ENCODE measurements at places on chromosomes 1 and 21.

GRCh38 chr1:28577052-28577678, 14.9 kb upstream of the RAB42 start:
- no peak for DNase-seq

DNA sequence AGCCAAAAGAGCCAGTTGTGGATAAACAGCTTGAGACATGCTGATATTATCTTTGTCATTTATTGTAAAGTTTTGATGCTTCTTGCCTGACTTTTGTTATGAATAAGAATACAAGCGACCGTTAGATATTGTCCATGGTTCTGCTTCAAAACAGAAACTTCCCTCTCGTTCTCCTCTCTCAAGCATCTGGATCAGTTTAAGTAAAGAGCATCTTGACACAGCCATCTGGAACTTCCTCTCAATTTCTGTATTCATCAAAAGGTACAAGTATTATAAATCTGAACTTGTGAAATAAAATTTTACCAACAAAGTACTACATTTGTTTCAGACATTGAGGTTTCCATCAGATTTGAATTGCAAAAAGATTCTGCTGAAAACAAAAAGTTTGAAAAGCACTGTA, 36.4 kb upstream of the CLDN14 start:
- DNase-seq: no peak

GRCh38 chr1:160789051-160789701, 6.8 kb upstream of the LY9 start:
- no peak for DNase-seq

- DNase-seq: no peak
These were observed 535.9 kb upstream of the ADAMTS5 start for GRCh38 chr21:27502801-27503200.

DNA sequence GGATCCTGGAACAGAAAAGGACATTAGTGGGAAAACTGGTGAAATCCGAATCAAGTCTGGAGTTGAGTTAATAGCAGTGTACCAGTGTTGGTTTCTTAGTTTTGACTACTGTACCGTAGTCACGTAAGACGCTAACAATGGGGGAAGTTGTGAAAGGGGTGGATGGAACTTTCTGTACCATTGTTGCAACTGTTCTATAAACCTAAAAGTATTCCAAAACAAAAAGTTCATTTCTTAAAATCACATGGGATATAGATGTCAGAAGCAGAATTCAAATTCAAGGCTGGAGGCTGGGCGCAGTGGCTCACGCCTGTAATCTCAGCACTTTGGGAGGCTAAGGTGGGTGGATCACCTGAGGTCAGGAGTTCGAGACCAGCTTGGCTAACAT, 16.9 kb downstream of the ARHGEF19 start:
- no peak for DNase-seq

DNA sequence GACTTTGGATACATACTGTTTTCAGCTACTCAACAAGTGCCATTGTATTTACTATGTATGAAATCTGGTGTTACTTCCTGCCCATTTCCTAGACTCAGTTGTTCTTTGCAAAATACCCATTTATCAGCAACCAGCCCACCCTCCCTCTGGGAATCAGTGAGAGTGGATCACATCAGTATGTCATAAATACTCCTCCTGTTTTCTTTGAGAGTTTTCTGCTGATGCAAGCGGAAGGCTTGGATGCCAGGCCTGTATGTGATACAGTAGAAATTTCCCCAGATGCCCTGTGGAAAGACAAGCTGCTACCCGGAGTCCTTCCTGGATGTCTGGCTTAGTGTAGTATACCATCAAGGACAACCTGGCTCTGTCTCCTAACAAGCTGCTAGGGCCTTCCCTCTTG, 2.4 kb upstream of the PTPRC start:
- DNase-seq: no peak

- DNase-seq: no peak
These were observed at the start of gene IQGAP3 for GRCh38 chr1:156571919-156572662. IQGAP3 (minus strand) TSS chr1:156572565; CDS start chr1:156572529, 36 bp downstream.

DNA sequence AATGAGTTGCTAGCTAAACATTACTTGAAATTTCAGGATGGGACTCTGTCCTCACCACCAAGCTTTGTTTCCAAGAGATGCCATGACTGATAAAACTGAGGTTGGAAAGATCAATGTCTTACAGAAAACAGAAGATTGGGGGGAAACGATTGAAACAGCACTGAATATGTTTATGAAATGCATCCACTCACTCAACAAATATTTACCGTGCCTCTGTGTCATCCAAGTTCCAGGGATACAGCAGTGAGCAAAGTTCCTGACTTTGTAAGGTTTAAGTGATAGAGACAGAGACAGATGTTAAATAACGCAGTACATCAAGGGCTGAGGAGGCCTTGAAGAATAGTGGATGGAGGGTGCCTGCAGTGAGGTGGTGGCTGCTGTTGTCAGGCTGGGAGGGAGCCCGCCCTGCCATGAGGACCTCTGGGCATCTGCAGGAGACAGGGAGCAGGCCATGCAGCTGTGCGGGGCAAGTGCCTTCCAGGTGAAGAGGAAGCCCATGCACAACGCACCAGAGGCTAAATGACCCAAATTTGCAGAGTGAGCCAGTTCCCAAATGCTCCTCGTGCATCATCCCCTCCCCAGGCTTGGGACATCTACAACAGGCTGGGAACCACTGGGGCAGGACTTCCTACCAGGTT, 108.0 kb downstream of the HLCS start:
- no peak for DNase-seq

DNA sequence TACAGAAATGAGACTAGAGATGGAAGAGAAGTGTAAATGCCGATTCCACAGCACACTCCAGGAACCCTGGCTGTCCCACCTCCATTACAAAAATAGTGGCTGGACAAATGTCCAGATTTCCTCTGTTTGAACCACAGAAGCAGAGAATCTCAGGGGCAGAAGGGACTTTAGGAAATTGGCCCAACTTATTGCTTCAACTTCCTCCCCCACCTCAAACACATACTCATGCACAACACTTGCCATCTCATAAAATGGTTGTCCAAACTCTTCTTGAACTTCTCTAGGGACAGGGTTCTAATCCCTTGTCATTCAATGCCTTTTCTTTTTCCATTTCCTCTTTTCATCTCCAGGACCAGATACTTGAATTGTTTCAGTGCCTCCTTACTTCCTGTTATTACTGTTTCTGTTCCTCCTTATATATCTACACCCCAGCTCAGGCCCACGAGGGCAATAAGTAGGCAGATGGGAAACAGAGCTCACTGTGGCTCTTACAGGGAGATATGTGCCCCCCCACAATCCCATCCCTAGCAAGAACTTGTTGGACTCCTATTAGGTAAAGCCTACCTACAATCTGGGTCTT, 8.5 kb upstream of the B4GALT3 start:
- no peak for DNase-seq

DNA sequence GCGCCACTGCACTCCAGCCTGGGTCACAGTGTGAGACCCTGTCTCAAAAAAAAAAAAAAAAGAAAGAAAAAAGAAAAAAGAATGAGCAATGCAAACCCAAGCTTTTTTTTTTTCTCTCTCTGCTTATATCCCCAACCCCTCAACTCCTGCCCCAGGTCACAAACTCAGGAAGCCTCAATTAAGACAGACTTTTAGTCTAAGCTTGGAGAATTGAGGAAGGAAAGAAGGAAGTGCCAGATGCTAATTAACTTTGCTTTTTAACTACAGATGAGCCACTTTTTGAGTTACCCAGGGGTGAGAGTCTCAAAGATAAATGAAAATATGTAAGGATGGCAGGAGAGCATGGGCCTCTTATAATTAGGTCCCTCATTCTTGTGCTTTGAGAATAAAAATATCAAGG, 33.3 kb downstream of the PIK3CD start:
- DNase-seq: no peak

DNA sequence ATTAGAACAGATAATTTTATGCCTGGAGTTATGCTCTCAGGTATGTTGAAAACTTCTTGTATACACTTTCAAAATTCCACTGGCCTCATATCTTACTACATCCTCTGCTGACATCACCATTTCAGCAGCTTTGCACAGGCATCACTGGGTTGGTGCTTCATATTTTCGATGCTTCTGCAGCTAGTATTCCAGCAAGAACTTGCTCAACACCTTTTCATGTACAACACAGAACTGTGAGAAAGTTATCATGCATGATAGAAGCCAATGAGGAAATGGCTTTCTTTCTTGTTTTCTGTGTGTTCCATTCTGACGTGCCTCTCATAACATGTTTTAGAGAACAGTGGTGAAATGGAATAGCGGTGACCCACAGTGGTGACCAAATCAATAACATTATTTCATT, 5.1 kb upstream of the GBP5 start:
- no peak for DNase-seq

GRCh38 chr1:84771895-84772294, 81.6 kb upstream of the SSX2IP start:
- no peak for DNase-seq

- no peak for DNase-seq
These were observed 1.3 kb upstream of the SLC6A17 start for GRCh38 chr1:110148961-110149360.

- DNase-seq: no peak
These were observed 36.2 kb downstream of the CAMSAP2 start for GRCh38 chr1:200774735-200775444.

- DNase-seq: no peak
These were observed 17.2 kb upstream of the RAB29 start for GRCh38 chr1:205792481-205792881.

DNA sequence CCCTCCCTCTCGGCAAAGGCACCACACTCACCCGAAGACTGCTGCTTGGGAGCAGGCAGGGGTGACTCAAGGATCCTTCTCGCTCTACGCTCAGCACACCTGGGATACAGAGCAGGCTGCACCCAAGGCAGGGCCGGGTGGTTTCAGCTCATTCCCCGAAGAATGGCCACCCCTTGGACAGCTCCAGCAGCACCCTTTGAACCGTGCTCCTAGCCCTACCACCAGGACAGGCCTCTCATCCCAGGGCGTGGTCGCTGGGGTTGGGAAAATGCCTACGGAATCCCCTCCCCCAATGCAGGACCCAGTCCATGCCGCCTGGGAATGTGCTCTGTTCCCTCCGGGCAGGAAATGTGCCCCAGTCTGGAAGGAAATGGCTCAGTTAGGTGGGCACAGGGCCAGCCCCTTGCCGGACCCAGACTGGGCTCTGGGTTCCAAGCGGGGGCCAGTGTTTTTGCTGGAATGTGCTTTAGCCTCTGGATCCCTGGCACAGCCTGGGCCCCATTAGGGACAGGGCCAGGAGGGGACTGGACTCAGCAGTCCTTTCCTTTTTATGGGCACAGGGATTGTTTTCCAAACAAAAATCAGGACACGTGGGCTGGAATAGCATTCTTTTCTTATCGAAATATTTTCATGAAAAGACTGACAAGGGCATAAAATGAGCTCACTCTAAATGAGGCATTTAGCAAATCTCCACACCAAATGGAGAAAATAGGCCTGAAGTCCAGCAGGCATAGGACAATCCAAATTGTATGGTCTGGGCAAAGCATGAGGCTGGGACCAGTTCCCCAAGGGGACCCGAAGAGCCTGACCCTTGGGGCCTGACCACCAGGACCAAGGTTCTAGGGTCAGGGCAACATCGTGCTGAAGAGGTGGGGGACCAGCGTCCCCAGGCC, 7.3 kb downstream of the TMEM82 start:
- DNase-seq: no peak

GRCh38 chr1:106360252-106360651, 696.2 kb upstream of the PRMT6 start:
- no peak for DNase-seq

GRCh38 chr1:156821801-156822200, 5.2 kb upstream of the SH2D2A start:
- DNase-seq: no peak

- DNase-seq: no peak
These were observed 28.3 kb upstream of the PEF1 start for GRCh38 chr1:31672986-31673385.

- DNase-seq: no peak
These were observed 10.8 kb downstream of the UMODL1 start for GRCh38 chr21:42081931-42082381.

DNA sequence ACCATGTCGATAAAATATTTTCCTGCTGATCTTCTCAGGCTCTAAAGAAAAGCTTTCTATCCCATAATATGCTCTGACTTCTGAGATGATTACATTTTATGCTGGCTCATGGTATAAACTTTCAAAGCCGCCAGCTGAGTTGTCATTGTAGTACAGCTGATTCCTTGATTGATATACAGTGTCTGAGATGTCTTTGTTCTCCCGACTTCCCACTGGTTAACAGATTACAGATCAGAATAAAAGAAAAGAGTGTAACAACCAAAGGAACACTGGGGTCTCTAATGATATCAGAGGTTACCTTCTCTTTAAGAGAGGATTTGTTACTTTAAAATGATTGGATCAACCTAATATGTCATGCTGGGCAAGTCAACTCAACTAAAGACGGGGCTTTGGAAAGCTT, 485.4 kb upstream of the LRRC7 start:
- no peak for DNase-seq

GRCh38 chr1:25869909-25870606, 5.5 kb downstream of the PAQR7 start:
- DNase-seq: no peak

DNA sequence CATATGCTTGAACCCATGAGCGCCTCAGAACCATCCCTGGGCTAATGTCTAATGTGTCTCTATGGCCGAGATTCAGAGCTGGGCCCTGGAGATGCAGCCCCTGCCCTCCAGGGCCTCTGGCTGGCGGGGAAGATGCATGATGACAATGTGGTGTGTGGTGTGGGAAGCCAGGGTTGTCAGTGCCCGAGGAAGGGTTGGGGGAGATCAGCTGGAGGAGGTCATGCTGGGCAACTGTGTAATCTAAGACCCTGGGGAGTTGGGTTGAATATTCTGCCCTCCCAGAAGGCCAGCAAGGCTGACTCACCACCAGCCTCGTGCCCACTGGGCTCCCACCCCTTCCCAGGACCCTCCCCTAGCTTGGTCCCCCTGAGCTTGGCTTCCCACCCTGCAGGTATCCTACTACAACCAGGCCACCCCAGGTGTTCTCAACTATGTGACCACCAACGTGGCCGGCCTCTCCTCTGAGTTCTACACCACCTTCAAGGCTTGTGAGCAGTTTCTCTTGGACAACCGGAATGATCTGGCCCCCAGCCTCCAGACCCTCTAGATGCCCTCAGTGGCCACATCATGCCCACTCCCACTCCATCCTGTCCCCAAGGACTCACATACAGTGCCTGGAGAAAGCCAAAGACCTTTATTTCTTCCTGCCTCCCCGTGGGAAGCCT, 14.6 kb downstream of the FAM151A start:
- DNase-seq: no peak

- DNase-seq: no peak
These were observed 4.2 kb downstream of the CADM3 start for GRCh38 chr1:159175571-159175970.

DNA sequence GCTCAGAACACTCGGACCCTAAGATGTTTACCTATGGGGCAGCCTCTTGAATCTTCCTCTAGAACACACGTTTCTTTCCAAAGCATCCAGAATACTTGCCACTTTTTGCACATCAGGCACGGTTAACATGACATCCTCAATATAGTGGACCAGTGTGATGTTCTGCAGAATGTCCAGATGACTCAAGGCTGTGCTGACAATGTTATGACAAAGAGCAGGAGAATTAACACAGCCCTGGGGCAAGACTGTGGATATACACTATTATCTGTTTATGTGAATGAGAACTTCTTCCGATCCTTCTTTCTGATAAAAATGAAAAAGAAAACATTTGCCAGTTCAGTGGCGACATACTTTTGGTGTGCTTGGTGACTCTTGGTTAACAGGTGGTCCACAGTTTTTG, 154.3 kb downstream of the PDE4B start:
- no peak for DNase-seq

GRCh38 chr21:38303300-38303699, 46.5 kb downstream of the KCNJ15 start:
- DNase-seq: no peak

- DNase-seq: no peak
These were observed 61.6 kb upstream of the PPM1J start for GRCh38 chr1:112776688-112777087.

- DNase-seq: no peak
These were observed 54.3 kb downstream of the RPS6KA1 start for GRCh38 chr1:26583646-26584485.
